B cell (primary cell): ENCODE measurements at places on chromosomes 7 and 10. TPM values are rescaled to one million over a fixed set of nuclear protein-coding genes. Genes with fewer than 3 reads are reported as not detected.

OGDH gene
- polyA plus RNA-seq: 29.9 and 42.6 TPM in 2 replicates

GPR26 gene
- polyA plus RNA-seq: not detected in 2 replicates

VIPR2 gene
- 0.09 TPM in 1 of 2 replicates, not detected in the other for polyA plus RNA-seq

AKR1C1 gene
- 0.03 and 0.25 TPM in 2 replicates for polyA plus RNA-seq

HOXA9 gene
- 0.07 TPM in 1 of 2 replicates, not detected in the other for polyA plus RNA-seq

ITGB8 gene
- polyA plus RNA-seq: 0.01 and 0.06 TPM in 2 replicates

HOXA3 gene
- polyA plus RNA-seq: 0.07 TPM in 1 of 2 replicates, not detected in the other

RAMP3 gene
- not detected in 2 replicates for polyA plus RNA-seq

MAGI2 gene
- 0.16 and 0.20 TPM in 2 replicates for polyA plus RNA-seq

AKR1D1 gene
- not detected in 2 replicates for polyA plus RNA-seq

GHRHR gene
- polyA plus RNA-seq: not detected in 2 replicates

DNA sequence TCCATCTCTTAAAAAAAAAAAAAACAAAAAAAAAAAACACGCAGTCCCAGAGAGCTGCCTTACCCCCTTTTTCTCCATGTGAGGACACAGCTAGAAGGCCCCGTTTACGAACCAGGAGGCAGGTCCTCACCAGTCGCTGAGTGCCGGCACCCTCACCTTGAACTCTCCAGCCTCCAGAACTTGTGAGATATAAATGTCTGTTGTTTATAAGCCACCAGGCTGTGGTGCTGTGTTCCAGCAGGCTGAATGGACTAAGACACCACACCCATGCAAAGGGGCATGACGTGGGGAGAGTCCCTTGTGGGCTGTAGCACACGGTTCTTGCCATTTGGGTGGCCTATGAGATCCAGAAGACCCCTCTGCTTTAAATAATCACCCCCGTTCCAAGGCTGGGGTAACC lies 17.2 kb downstream of the ECHDC3 start:
- H3K27me3 ChIP-seq: no peaks in the 10 kb centered on the region
- H3K4me3 ChIP-seq: no peak overlapping the region
- peaks cover 7% of the 10 kb centered on the region for H3K4me1 ChIP-seq
- H3K36me3 ChIP-seq: no peaks in the 10 kb centered on the region
- DNase-seq: no peak
- H3K27ac ChIP-seq: no peak overlapping the region

- no peaks in the 10 kb centered on the region for H3K27me3 ChIP-seq
- DNase-seq: no peak
- H3K4me3 ChIP-seq: no peak overlapping the region
- peaks cover 19% of the 10 kb centered on the region for H3K36me3 ChIP-seq
Measured at GRCh38 chr7:101236292-101236835, 1.2 kb downstream of the CLDN15 start.

GRCh38 chr10:102998399-102998907 lies 80.4 kb downstream of the CNNM2 start:
- no peak overlapping the region for H3K27ac ChIP-seq
- no peaks in the 10 kb centered on the region for H3K27me3 ChIP-seq
- no peak overlapping the region for H3K4me3 ChIP-seq
- no peaks in the 10 kb centered on the region for H3K4me1 ChIP-seq
- no peaks in the 10 kb centered on the region for H3K36me3 ChIP-seq

DNA sequence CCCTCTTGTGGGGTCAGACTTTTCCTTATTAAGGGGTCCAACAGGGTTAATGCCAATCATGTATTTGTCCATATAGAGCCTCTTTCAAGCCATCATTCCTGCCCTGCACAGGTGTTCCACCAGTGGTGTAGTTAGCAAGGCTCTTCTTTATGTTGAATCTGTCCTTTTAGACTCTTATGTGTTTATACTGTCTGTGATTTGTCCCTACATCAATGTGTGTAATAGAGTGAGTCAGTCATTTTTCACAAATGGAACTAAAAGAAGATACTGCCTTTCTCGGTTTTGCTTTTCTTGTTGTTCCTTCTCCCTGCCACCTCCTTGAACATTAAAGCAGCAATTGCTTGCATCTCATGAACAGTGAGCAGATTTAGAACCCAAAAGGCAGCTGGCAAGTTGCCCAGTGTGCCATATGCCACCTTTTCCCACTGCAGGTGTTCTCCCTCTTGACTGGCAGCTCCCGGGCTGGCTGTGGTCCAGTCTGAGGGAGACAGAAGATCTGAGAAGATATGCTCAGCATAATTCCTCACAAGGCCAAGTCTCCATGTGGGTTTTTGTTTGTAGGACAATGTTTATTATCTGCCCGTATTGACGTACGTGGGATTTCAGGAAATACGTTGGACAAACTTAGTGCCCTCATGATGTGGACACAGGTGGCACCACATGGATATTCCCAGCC lies 154.1 kb downstream of the LHFPL3 start:
- H3K36me3 ChIP-seq: no peaks in the 10 kb centered on the region
- no peaks in the 10 kb centered on the region for H3K4me1 ChIP-seq
- no peak overlapping the region for H3K27ac ChIP-seq

GRCh38 chr10:45000138-45000751 lies 478 bp upstream of the ZNF22 start:
- H3K4me1 ChIP-seq: peaks cover 16% of the 10 kb centered on the region
- H3K27ac ChIP-seq: peak overlapping the region; percentile 74
- H3K27me3 ChIP-seq: no peaks in the 10 kb centered on the region
- H3K36me3 ChIP-seq: peaks cover 16% of the 10 kb centered on the region

GRCh38 chr7:79534128-79534527 lies 80.7 kb upstream of the MAGI2 start:
- H3K4me3 ChIP-seq: no peak overlapping the region
- no peak overlapping the region for H3K27ac ChIP-seq
- H3K36me3 ChIP-seq: no peaks in the 10 kb centered on the region
- no peaks in the 10 kb centered on the region for H3K4me1 ChIP-seq

DNA sequence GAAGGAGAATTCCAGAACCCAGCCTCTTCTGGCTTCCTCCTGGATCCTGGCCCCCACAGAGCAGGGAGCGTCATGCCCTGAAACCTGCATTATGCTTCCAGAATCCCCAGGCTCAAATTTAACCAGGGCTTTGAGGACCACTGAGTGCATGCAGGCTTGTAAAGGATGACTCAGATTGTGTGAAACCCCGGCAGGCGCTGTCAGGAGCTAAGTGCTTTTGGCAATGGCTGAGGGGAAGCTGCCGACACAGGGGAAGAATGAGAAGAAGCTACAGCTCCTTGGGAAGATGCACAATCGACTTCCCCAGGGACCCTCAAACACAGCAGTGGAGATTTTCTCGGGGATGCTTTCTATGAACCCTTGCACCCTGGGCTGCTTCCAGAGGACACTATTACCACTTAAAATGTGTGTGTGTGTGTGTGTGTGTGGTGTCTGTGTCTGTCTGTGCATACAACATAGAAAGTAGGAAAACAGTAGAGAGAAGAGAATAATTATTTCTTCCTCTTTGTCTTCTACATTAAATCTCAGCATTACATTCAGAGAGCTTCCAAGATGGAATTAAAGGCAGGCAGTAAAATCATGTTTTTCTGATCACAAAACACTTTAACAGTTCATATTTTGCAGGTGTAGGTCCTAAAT lies 183.5 kb upstream of the INHBA start:
- H3K4me3 ChIP-seq: no peak overlapping the region
- H3K4me1 ChIP-seq: peaks cover 73% of the 10 kb centered on the region
- no peak for DNase-seq
- no peaks in the 10 kb centered on the region for H3K27me3 ChIP-seq
- no peak overlapping the region for H3K27ac ChIP-seq

- no peak for DNase-seq
- H3K27ac ChIP-seq: no peak overlapping the region
- H3K27me3 ChIP-seq: no peaks in the 10 kb centered on the region
- peaks cover 2% of the 10 kb centered on the region for H3K36me3 ChIP-seq
Measured at GRCh38 chr7:36920433-36920832, 196.1 kb upstream of the AOAH start.

DNA sequence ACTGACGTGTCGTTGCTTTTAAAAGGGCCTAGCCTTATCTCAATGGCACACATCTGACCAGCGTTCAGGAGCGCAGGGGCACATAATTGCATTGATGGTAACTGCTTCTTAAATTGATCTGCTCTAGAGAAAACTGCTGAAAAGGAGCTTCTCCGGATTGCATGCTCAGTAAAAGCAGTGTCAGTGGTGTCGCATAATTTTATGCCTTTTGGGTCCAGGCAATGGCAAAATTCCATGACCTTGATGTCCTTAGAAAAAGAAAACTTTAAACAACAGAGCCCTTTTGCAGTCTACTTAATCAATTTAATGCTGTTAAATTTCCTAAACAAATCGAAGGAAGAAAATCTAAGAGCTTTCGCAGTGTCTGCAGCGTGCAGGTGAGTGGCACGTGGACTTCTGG lies 75.7 kb downstream of the PTPRE start:
- no peaks in the 10 kb centered on the region for H3K4me1 ChIP-seq
- no peak overlapping the region for H3K4me3 ChIP-seq
- no peaks in the 10 kb centered on the region for H3K27me3 ChIP-seq
- DNase-seq: no peak

DNA sequence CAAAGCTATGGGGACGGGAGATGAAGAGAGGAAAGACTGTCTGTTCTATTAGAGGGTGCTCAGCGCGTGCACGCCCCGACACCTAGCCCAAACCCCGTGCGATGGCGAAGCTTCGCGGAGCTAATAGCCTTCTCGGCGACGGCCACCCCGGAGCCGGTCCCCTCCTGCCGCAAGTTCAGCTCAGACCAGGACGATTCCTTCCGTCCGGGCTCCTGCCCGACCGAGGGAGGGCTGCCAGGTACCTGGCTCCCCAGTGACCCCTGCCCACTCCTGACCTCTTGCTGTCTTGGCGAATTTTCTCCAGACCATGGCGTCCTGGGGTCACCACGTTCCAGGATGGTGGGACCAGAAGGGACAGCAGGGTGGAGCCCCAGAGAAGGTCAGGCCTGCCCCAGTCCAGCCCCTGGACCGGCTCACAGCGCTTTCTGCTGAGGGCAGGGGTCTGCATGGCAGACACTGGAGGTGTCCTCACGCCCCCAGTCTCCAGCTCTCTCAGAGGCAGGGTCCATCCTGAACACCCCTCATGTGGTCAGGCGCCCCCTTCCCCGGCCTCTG lies 36.7 kb downstream of the UNCX start:
- peaks cover 10% of the 10 kb centered on the region for H3K27me3 ChIP-seq
- H3K36me3 ChIP-seq: no peaks in the 10 kb centered on the region
- H3K4me3 ChIP-seq: no peak overlapping the region
- H3K4me1 ChIP-seq: no peaks in the 10 kb centered on the region
- H3K27ac ChIP-seq: no peak overlapping the region

DNA sequence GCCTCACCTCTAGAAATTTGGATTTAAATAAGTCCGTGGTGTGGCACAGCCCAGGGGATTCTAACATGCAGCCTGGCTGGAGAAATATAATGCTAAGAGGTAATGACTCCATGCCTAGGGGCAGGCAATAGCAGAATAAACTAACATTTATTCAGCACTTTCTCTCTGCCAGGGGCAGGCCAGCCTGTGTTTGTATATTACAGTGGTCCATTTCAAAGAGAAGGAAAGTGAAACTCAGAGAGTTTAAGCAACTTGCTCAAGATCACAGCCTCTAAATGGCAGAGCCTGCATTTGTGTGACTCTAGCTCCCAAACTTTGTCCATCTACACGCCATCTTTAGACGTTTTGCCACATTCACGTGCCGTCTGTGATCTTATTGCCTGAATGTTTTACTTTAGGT lies 6.7 kb upstream of the LRRC18 start:
- H3K4me1 ChIP-seq: no peaks in the 10 kb centered on the region
- no peak overlapping the region for H3K27ac ChIP-seq
- DNase-seq: no peak
- H3K4me3 ChIP-seq: no peak overlapping the region
- H3K27me3 ChIP-seq: no peaks in the 10 kb centered on the region

- no peak overlapping the region for H3K4me3 ChIP-seq
- no peak overlapping the region for H3K27ac ChIP-seq
- no peaks in the 10 kb centered on the region for H3K4me1 ChIP-seq
- H3K27me3 ChIP-seq: no peaks in the 10 kb centered on the region
- no peaks in the 10 kb centered on the region for H3K36me3 ChIP-seq
- DNase-seq: no peak
Measured at GRCh38 chr10:59595593-59595992, 114.1 kb downstream of the SLC16A9 start.

DNA sequence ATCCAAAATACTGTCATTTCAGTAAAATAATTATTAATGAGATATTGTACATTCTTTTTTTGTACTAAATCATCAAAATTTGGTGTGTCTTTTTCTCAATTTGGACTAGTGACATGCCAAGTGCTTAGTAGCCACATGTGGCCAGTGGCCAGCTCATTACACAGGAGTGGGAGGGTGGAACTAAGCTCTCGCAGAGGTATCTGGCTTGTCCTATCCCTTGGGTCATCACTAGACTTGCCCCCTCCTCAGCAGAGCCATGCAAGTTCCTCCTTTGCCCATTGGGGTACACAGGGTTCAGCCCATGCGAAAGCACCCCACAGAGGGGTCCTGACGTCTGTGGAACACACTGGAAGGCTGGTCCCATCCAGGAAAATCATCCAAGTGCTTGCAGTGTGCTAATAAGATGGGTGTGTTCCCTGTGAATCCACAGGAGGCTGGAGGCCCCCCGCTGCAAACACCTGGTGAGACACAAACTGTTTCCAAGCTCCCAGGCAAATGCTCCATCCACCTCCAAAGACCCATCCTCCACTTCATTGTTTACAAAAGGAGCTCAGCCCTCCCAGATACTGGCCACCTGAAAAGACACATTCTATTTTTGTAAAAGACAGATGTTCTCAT lies 1.3 kb downstream of the ARHGAP22 start:
- no peak overlapping the region for H3K27ac ChIP-seq
- H3K4me3 ChIP-seq: no peak overlapping the region
- no peak for DNase-seq
- peaks cover 5% of the 10 kb centered on the region for H3K27me3 ChIP-seq
- H3K4me1 ChIP-seq: peaks cover 27% of the 10 kb centered on the region

- no peak for DNase-seq
- H3K4me1 ChIP-seq: no peaks in the 10 kb centered on the region
- no peak overlapping the region for H3K27ac ChIP-seq
Measured at GRCh38 chr10:118310822-118311221, 31.3 kb downstream of the FAM204A start.

- H3K4me1 ChIP-seq: peaks cover 14% of the 10 kb centered on the region
- peak; percentile 44 for DNase-seq
- H3K27ac ChIP-seq: peak overlapping the region; percentile 18
- H3K4me3 ChIP-seq: no peak overlapping the region
Measured at GRCh38 chr7:70614237-70615045, 517.5 kb upstream of the GALNT17 start.
